ENCODE measurements at places on chromosomes 1 and 21. TPM values are rescaled to one million over a fixed set of nuclear protein-coding genes. Genes with fewer than 3 reads are reported as not detected.

The ASCL5 gene
- not detected for polyA plus RNA-seq

The LSM10 gene
- 78.9 TPM for polyA plus RNA-seq

The C1orf87 gene
- not detected for polyA plus RNA-seq

The AADACL3 gene
- not detected for polyA plus RNA-seq

The BEST4 gene
- 0.30 TPM for polyA plus RNA-seq

The WNT4 gene
- polyA plus RNA-seq, result 3.9 TPM

The FBXO2 gene
- 5.5 TPM for polyA plus RNA-seq

The SMCP gene
- polyA plus RNA-seq, result not detected

The WDR4 gene
- 10.7 TPM for polyA plus RNA-seq

The IL10 gene
- 2.2 TPM for polyA plus RNA-seq

The FCMR gene
- polyA plus RNA-seq, result 6.1 TPM

The FMOD gene
- 46.0 TPM for polyA plus RNA-seq

The ZNF669 gene
- polyA plus RNA-seq, result 5.8 TPM

The CAMSAP2 gene
- 15.2 TPM for polyA plus RNA-seq

The TBX19 gene
- polyA plus RNA-seq, result 1.8 TPM

The KLHDC8A gene
- 0.28 TPM for polyA plus RNA-seq
